ENCODE measurements at places on chromosomes 6 and 20.

GRCh38 chr6:90184334-90185298 lies 112.0 kb downstream of the BACH2 start:
- no peak for DNase-seq
- H3K36me3 ChIP-seq, result no peaks in the 10 kb centered on the region
- H3K4me3 ChIP-seq, result no peak overlapping the region
- H3K27ac ChIP-seq, result no peak overlapping the region

GRCh38 chr6:37483917-37484785 lies 15.5 kb downstream of the CCDC167 start:
- peaks cover 4% of the 10 kb centered on the region for H3K36me3 ChIP-seq
- DNase-seq, result peak; percentile 66
- peaks cover 8% of the 10 kb centered on the region for H3K4me1 ChIP-seq

DNA sequence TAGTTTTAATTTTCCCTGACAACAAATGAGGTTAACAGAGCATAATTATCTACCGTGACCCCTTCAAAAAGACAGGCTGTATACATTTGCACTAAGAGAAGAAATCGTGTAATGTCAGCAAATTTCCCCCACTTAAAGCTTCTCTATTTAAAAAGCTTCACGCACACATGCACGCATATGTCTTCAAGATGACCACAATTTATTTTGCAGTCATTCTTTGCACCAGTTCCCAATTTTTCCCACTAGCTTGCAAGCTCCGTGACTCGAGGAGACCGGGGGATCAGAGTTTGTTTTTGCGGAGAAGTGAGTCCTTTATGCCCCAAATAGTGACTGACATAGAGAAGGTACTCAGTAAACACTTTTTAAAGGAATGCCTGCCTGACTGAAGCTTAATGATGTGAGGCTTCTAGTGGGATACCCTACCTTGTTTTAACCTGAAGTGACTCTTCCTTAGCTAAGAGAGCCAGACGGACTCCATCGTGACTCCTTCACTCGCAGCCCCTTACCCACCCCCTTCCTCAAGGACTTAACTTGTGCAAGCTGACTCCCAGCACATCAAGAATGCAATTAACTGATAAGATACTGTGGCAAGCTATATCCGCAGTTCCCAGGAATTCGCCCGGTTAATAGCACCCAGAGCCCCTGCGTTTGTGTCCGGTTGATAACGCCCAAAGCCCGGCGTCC lies 9.3 kb upstream of the NQO2 start:
- H3K4me3 ChIP-seq, result peak overlapping the region; percentile 97
- H3K27ac ChIP-seq, result peak overlapping the region; percentile 99
- H3K4me1 ChIP-seq, result peaks cover 36% of the 10 kb centered on the region
- H3K36me3 ChIP-seq, result no peaks in the 10 kb centered on the region

DNA sequence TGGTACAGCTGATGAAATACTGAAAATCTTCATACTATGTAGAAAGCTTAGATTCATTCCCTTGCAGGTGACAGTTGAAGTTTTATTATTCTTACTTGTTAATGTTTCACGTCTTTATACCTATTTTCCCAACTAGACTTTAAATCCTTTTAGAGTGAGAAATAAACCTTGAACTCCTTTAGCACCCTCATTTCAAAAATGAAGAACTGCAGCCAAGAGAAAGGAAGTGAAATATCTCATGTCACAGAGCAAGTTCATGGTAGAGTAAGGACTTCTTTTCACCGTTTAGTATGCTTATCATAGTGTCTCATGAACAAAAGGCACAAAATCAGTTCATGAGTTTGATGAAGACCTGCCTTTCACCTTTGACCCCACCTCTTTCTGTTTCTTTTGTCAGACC lies 38.5 kb downstream of the ORC3 start:
- H3K36me3 ChIP-seq, result peaks cover 17% of the 10 kb centered on the region
- H3K27me3 ChIP-seq, result no peaks in the 10 kb centered on the region
- no peaks in the 10 kb centered on the region for H3K4me1 ChIP-seq
- H3K27ac ChIP-seq, result no peak overlapping the region
- H3K4me3 ChIP-seq, result no peak overlapping the region

- peaks cover 32% of the 10 kb centered on the region for H3K4me1 ChIP-seq
- H3K27ac ChIP-seq, result no peak overlapping the region
- H3K27me3 ChIP-seq, result no peaks in the 10 kb centered on the region
- H3K4me3 ChIP-seq, result no peak overlapping the region
- no peak for DNase-seq
These were observed 11.7 kb downstream of the ARFGEF2 start for GRCh38 chr20:48933017-48933766.

GRCh38 chr6:151025076-151025475 lies 159.6 kb downstream of the MTHFD1L start:
- no peaks in the 10 kb centered on the region for H3K27me3 ChIP-seq
- H3K4me1 ChIP-seq, result peaks cover 6% of the 10 kb centered on the region
- no peak overlapping the region for H3K27ac ChIP-seq
- no peaks in the 10 kb centered on the region for H3K36me3 ChIP-seq
- DNase-seq, result no peak
- H3K4me3 ChIP-seq, result no peak overlapping the region

GRCh38 chr6:46050845-46051405 lies 35.3 kb upstream of the CLIC5 start:
- no peak overlapping the region for H3K4me3 ChIP-seq
- no peaks in the 10 kb centered on the region for H3K4me1 ChIP-seq
- peaks cover 8% of the 10 kb centered on the region for H3K27me3 ChIP-seq
- H3K36me3 ChIP-seq, result no peaks in the 10 kb centered on the region
- no peak for DNase-seq
- no peak overlapping the region for H3K27ac ChIP-seq

- no peak for DNase-seq
- H3K27ac ChIP-seq, result no peak overlapping the region
- H3K4me1 ChIP-seq, result no peaks in the 10 kb centered on the region
- H3K4me3 ChIP-seq, result no peak overlapping the region
- H3K36me3 ChIP-seq, result no peaks in the 10 kb centered on the region
These were observed 84.7 kb downstream of the FOXA2 start for GRCh38 chr20:22499515-22500166.

- DNase-seq, result peak; percentile 78
- H3K4me3 ChIP-seq, result peak overlapping the region; percentile 69
- H3K27ac ChIP-seq, result peak overlapping the region; percentile 88
These were observed 245.9 kb downstream of the FARS2 start for GRCh38 chr6:5507131-5507681.

- peaks cover 12% of the 10 kb centered on the region for H3K4me1 ChIP-seq
- no peaks in the 10 kb centered on the region for H3K36me3 ChIP-seq
- peaks cover 22% of the 10 kb centered on the region for H3K27me3 ChIP-seq
These were observed 779 bp upstream of the KCNG1 start for GRCh38 chr20:51023617-51024155.

GRCh38 chr6:85600713-85601313 lies 7.2 kb upstream of the SNX14 start:
- peaks cover 2% of the 10 kb centered on the region for H3K4me1 ChIP-seq
- peaks cover 3% of the 10 kb centered on the region for H3K27me3 ChIP-seq
- H3K27ac ChIP-seq, result peak overlapping the region; percentile 41
- no peak for DNase-seq

GRCh38 chr20:62876902-62877816 lies 15.5 kb upstream of the TCFL5 start:
- H3K4me1 ChIP-seq, result peaks cover 15% of the 10 kb centered on the region
- peak overlapping the region; percentile 55 for H3K4me3 ChIP-seq
- no peak for DNase-seq

- no peak overlapping the region for H3K27ac ChIP-seq
- H3K36me3 ChIP-seq, result peaks cover 3% of the 10 kb centered on the region
- no peak for DNase-seq
- no peaks in the 10 kb centered on the region for H3K4me1 ChIP-seq
- H3K27me3 ChIP-seq, result no peaks in the 10 kb centered on the region
These were observed 48.2 kb downstream of the STMND1 start for GRCh38 chr6:17150096-17150495.

DNA sequence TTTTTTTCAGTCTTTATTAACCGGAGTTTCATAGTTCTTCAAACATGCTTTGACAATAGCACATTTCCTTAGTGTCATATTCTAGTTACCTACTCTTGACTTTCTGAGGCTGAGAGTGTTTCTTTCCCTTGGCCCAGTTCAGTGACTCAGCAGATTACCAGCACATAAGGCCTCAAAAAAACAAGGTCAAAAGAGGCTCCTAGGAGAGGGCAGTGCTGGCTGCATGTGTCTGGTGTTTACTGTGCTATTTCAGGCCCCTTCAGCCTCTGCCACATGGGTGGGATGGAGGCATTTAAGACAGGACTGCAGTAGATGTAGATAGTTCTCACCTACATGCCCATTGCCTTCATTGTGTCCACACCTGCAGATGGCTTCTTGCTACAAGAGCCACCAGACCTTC lies 198.2 kb upstream of the SSTR4 start:
- H3K4me1 ChIP-seq, result no peaks in the 10 kb centered on the region
- H3K36me3 ChIP-seq, result no peaks in the 10 kb centered on the region
- no peak for DNase-seq

- H3K27me3 ChIP-seq, result peaks cover 1% of the 10 kb centered on the region
- H3K4me1 ChIP-seq, result peaks cover 10% of the 10 kb centered on the region
- H3K27ac ChIP-seq, result no peak overlapping the region
- no peak for DNase-seq
These were observed 35.7 kb downstream of the CITED2 start for GRCh38 chr6:139338795-139339194.

- H3K27ac ChIP-seq, result peak overlapping the region; percentile 98
- peaks cover 9% of the 10 kb centered on the region for H3K36me3 ChIP-seq
- DNase-seq, result peak; percentile 89
- H3K4me3 ChIP-seq, result peak overlapping the region; percentile 49
These were observed 51.1 kb downstream of the MYLIP start for GRCh38 chr6:16179970-16180431.

GRCh38 chr6:128438393-128438792 lies 82.0 kb downstream of the PTPRK start:
- H3K4me1 ChIP-seq, result no peaks in the 10 kb centered on the region
- H3K27me3 ChIP-seq, result peaks cover 2% of the 10 kb centered on the region
- no peak for DNase-seq

DNA sequence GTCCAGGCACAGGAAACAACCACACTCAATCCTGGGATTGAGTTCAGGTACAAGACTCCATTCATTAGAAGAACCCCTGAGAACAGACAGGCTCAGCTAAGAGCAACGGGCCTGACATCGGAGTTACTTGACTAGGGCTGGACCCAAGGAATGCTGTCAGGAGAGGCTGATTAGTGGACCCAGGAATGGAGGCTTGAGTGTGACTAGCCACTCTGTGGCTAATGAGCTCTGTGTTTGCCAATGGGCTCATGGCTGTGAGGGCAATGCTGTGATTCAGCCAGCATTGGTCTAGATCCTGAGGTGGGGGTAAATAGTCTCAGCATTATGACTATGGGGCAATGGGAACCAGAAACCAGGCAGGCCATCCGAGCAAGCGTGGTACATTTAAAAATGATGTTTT lies 71.8 kb downstream of the RIOK1 start:
- H3K27ac ChIP-seq, result no peak overlapping the region
- no peaks in the 10 kb centered on the region for H3K27me3 ChIP-seq
- H3K4me3 ChIP-seq, result no peak overlapping the region
- no peaks in the 10 kb centered on the region for H3K4me1 ChIP-seq

DNA sequence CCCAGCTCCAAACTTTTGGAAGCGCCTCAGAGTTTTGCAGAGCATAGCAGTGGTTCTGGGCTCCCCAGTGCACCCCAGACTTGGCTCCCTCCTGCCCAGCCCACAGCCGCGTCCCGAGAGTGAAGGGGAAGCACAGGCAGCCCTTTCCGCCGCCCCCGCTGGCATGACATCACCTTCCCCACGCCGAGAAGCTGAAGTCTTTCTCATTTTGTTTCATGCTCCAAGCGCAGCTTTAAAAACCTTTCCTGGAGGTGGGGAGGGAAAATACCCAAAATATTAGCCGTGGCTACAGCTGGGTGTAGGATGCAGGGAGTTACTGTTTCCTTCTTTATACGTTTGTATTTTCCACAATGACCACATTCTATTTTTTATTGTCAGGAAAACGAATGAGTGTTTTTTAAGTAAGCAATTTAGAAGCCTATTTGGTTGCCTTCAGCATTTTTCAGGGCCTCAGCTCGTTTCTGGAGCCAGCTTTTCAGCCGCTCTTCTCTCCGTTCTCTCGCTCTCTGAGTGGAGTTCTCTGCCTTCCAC lies 72.9 kb downstream of the SNX5 start:
- no peak overlapping the region for H3K27ac ChIP-seq
- DNase-seq, result no peak
- H3K27me3 ChIP-seq, result peaks cover 11% of the 10 kb centered on the region
- H3K36me3 ChIP-seq, result peaks cover 3% of the 10 kb centered on the region
- H3K4me3 ChIP-seq, result no peak overlapping the region

- H3K36me3 ChIP-seq, result no peaks in the 10 kb centered on the region
- DNase-seq, result no peak
- H3K27me3 ChIP-seq, result peaks cover 2% of the 10 kb centered on the region
These were observed 112.1 kb downstream of the CDH4 start for GRCh38 chr20:61364147-61364546.

- no peaks in the 10 kb centered on the region for H3K27me3 ChIP-seq
- no peak overlapping the region for H3K4me3 ChIP-seq
- no peaks in the 10 kb centered on the region for H3K36me3 ChIP-seq
- H3K27ac ChIP-seq, result no peak overlapping the region
These were observed 91.0 kb downstream of the TCP11 start for GRCh38 chr6:35049900-35050756.

DNA sequence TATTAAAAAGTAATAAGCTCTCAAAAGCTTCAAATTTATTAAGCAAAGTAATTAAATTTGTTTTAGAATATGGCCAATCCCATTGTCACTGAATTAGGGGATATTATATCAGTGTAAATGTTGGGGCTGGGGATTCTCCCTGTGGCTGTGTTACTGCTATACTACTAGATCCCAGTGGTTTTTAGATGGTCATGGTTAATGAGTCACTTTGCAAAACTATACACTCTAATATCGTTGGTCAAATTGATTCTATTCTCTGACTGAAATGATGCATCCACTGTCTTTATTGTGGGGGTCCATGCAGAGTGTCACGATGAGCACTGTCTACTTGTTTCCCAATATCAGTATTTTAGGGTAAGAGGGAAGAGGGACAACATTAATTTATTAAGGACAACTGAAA lies 336.9 kb upstream of the PREP start:
- H3K27ac ChIP-seq, result no peak overlapping the region
- H3K4me3 ChIP-seq, result no peak overlapping the region
- H3K27me3 ChIP-seq, result no peaks in the 10 kb centered on the region
- H3K4me1 ChIP-seq, result no peaks in the 10 kb centered on the region
- H3K36me3 ChIP-seq, result no peaks in the 10 kb centered on the region
- DNase-seq, result no peak

- peaks cover 10% of the 10 kb centered on the region for H3K4me1 ChIP-seq
- no peaks in the 10 kb centered on the region for H3K27me3 ChIP-seq
- H3K27ac ChIP-seq, result no peak overlapping the region
- H3K4me3 ChIP-seq, result no peak overlapping the region
These were observed 77.3 kb downstream of the TRMT11 start for GRCh38 chr6:126063512-126064146.

GRCh38 chr20:46088409-46089166 lies 1.2 kb downstream of the NCOA5 start:
- peak overlapping the region; percentile 83 for H3K4me3 ChIP-seq
- DNase-seq, result no peak
- peaks cover 8% of the 10 kb centered on the region for H3K27me3 ChIP-seq
- no peaks in the 10 kb centered on the region for H3K36me3 ChIP-seq
- peak overlapping the region; percentile 91 for H3K27ac ChIP-seq

DNA sequence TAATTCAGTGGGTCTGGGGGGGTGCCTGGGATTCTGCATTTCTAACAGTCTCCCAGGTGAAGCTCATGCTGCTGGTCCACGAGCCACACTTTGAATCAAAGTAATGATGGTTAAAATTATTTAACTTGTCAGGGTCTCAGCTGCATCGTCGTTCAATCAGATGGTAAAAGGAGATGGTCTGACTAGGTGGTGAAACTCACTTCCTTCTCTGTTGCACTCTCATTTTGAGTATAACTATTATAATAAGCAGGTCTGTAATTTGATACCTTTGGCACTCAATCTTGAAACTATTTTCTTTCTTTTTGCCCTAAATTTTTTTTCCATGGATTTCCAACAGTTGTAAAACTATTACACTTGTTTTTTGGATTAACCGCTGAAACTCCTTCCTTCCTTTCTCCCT lies 292.5 kb downstream of the FARS2 start:
- no peak for DNase-seq
- no peaks in the 10 kb centered on the region for H3K27me3 ChIP-seq
- no peak overlapping the region for H3K4me3 ChIP-seq
- H3K36me3 ChIP-seq, result peaks cover 9% of the 10 kb centered on the region
- H3K4me1 ChIP-seq, result no peaks in the 10 kb centered on the region
- H3K27ac ChIP-seq, result no peak overlapping the region
